ENCODE measurements at places on chromosomes 11 and 22.

DNA sequence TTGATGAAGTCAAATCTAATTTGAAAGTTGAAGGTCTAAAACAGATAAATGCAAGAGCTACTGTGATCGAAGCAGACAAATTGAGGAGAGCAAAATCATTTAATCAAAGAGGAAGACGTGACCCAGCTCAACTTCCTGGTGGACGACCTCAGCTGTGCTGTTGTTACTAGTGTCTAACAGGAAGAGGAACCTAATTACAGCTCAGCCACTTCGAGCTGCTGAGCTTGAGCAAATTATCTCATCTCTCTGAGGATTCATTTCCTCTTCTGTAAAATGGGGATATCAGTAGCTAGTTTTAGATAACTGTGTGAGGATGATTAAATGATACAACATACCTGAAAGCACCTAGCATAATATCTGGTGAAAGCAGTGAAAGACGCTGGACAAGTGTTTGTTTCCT lies 48.6 kb upstream of the OLFML1 start:
- DNase-seq = no peak

GRCh38 chr11:46278387-46279125 lies 1.1 kb downstream of the CREB3L1 start:
- DNase-seq = no peak

DNA sequence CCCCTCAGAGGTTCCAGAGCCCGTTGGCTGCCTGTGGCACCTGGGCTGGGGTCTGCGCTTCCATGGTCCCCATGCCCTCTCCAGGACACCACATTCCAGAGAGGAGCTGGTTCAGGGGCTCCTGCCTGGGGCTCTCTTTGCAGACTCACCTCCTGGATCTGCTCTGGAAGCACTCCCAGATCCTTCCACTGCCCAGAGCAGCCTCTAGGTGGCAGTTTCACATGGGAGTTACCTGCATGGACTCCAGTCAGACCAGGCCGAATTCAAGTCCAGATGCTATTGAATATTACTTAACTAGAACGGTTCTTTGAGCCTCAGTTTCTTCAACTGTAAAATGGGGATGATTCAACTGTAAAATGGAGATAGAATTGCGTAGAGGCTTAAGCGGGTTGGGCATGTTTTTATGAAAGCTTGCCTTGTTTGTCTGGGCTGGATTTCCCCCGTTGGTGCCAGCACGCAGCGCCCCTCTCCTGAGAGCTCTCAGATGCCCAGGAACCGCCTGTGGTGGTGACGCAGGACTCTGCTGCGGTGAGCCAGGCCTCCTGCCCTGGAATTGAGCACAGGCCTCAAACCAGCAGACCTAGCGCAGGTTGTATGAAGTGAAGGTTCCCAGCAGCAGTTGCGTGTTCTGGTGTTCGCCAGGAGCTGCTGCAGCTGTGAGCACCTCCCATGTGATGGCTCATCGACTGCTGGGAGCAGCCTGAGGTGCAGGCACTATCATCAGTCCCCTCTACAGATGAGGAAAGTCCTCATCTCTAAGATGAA lies 44.2 kb downstream of the LMO1 start:
- DNase-seq = no peak

DNA sequence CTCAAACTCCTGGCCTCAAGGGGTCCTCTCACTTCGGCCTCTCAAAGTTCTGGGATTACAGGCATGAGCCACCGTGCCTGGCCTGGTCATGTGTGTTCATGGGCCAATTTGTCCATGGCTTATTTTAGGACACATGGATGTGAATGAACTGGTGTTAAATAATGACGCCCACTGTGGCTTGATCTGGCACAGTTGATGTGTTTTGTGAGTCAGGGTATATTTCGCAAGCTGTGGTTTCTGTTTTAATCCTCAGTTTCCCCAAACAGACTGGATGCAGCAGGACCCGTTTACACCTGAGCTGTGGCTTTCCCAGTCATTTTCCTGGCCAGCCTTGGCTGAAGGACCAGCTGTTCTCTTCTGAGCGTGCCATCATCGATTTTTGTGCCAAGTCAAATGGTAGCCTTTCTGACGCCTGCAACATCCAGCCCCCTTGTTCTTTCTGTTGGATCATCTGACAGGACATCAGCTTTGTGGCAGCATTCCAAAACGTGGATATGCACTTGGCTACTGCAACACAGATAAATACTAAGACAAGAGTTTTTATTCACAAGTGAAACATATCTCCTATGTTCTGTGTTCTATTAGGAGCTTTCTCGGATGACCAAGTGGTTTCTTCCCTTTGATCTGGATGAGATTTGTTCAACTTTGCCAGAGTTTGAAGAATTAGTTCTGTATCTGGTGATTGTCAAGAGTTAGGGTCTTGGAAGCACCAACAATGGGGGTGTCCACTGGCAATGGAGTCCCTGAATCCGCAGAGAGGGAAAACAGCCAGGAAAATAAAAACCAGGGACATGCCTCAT lies 40.0 kb upstream of the SEPTIN5 start:
- no peak for DNase-seq

DNA sequence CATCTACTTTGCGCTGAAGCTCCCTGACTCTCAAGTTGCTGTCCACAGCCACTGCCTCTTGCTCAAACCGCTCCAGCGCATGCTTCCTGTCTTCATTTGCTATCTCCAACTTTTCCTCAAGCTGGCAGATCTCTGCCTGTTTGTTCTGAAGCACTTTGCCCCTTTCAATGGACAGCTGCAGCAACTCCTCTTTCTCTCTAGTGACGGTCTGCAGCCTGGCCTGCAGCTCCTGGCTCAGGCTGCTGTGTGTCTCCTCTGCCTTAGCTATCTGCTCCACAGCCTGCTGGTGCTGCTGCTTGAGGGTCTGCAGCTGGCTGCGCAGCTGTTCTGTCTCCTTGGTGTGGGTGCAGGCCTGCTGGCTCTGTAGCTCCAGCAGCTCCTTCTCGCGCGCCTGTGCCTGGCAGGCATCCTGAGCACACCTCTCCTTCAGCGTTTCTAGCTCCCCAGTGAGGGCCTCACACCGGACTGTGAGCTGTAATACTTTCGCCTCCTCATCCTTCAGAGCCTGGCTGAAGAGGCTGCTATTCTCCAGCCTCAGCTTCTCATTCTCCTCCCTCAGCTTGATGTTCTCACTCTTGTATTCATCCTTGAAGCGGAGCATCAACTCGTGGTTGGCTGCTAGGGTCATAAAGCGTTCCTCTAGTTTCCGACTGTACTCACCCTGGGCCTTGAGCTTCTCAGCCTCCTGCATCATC lies 723 bp downstream of the CCDC89 start:
- DNase-seq = no peak

DNA sequence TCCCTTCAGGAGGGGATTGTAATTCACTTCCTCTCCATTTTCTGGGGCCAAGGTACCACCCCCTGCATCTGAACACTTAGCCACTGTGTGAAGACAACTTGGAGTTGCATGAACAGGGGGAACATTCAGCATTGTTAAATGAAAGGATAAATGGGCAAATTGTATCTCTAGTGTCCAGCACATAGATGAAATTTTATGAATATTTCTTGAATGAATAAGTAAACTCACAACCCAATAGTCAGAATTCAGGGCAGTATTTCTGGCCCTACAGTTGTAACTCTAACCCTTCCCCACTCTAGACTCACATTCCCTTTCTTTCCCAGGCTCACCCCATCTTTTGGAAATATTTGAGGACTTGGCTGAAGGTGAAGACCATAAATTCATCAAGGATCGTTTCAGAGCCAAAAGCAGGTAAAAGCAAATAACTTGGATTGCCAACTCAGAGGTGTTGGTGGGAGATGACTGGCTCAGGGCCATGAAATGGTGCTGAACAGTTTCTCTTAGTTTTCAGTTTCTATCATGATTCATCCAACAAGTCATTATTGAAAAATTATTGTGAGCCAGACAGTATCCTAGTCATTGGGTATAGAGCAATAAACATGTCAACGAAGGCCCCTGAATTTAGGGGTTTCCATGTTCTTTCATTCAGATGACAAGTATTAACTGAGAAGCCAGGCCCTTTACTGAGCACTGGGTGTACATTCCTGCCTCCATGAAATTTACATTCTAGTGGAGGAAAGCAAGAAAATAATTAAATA lies 33.3 kb upstream of the ZC3H12C start:
- no peak for DNase-seq

DNA sequence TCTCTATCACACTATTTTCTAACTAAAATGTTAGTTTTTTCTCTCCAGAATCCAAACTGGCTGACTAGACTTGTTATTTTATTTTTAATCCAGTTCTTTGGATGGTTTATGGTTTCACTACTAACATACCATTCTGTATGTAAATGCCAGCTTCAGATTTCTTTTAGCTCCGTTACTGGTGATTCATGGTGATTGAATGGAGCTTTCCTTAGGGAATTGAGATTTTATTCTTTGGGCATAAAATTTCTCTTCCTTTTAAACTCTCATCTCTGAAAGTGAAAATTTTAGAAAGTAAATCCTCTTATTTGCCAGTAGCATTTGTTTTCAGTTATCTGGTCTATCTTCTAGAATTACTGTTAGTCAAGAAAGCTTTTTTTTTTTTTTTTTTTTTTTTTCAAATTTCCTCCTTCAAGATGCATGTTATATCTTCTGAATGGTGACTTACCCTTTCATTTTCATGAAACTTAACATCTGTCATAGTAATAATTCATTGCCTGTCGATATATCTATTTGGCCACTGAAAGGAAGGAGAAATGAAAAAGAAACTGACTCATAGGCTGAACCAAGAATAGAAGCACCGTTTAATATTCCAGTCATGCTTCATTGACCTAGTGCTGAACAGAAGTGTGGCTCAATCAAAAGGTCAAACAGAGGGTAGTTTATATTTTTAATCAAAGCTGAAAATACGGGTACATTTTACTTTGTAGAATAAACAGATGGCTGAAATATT lies 6.4 kb downstream of the ENDOD1 start:
- DNase-seq = no peak

Measured in cortex of kidney (tissue), 1 donor.